Karpas-422 (cell line): ENCODE measurements at places on chromosomes 7 and 10. TPM values are rescaled to one million over a fixed set of nuclear protein-coding genes. Genes with fewer than 3 reads are reported as not detected.

ANXA7 gene
- 56.2 and 90.9 TPM in 2 replicates for total RNA-seq

PGAM2 gene
- total RNA-seq = 1.9 TPM in 1 of 2 replicates, not detected in the other

CFAP58 gene
- 0.26 and 1.4 TPM in 2 replicates for total RNA-seq

PAX4 gene
- not detected in 2 replicates for total RNA-seq

AKR1C8 gene
- total RNA-seq = not detected in 2 replicates

INA gene
- not detected in 2 replicates for total RNA-seq

AKR1E2 gene
- total RNA-seq = not detected in 2 replicates

MACC1 gene
- 30.4 and 49.9 TPM in 2 replicates for total RNA-seq
